Caco-2 (cell line): ENCODE measurements at places on chromosomes 11 and 22. TPM values are rescaled to one million over a fixed set of nuclear protein-coding genes. Genes with fewer than 3 reads are reported as not detected.
A peak's percentile ranks its signal among the peaks of the same experiment; 100 is the strongest.

- no peak overlapping the region for H3K4me3 ChIP-seq
- H3K36me3 ChIP-seq: peaks cover 6% of the 10 kb centered on the region
- H3K27me3 ChIP-seq: no peaks in the 10 kb centered on the region
- H3K4me1 ChIP-seq: no peaks in the 10 kb centered on the region
- DNase-seq: no peak
- H3K27ac ChIP-seq: no peak overlapping the region
Measured at GRCh38 chr11:47775240-47775869, 8.2 kb upstream of the FNBP4 start.

- no peaks in the 10 kb centered on the region for H3K36me3 ChIP-seq
- no peak for DNase-seq
- H3K4me1 ChIP-seq: no peaks in the 10 kb centered on the region
- no peak overlapping the region for H3K27ac ChIP-seq
- H3K4me3 ChIP-seq: no peak overlapping the region
Measured at GRCh38 chr11:7501251-7501650, 12.5 kb upstream of the PPFIBP2 start.

GRCh38 chr11:128492903-128493569 lies 94.3 kb downstream of the ETS1 start:
- no peaks in the 10 kb centered on the region for H3K27me3 ChIP-seq
- H3K27ac ChIP-seq: no peak overlapping the region
- H3K4me1 ChIP-seq: 0 out of 2 replicates have a peak, but pooled peaks cover 6% of the 10 kb centered on the region
- H3K36me3 ChIP-seq: no peaks in the 10 kb centered on the region

DNA sequence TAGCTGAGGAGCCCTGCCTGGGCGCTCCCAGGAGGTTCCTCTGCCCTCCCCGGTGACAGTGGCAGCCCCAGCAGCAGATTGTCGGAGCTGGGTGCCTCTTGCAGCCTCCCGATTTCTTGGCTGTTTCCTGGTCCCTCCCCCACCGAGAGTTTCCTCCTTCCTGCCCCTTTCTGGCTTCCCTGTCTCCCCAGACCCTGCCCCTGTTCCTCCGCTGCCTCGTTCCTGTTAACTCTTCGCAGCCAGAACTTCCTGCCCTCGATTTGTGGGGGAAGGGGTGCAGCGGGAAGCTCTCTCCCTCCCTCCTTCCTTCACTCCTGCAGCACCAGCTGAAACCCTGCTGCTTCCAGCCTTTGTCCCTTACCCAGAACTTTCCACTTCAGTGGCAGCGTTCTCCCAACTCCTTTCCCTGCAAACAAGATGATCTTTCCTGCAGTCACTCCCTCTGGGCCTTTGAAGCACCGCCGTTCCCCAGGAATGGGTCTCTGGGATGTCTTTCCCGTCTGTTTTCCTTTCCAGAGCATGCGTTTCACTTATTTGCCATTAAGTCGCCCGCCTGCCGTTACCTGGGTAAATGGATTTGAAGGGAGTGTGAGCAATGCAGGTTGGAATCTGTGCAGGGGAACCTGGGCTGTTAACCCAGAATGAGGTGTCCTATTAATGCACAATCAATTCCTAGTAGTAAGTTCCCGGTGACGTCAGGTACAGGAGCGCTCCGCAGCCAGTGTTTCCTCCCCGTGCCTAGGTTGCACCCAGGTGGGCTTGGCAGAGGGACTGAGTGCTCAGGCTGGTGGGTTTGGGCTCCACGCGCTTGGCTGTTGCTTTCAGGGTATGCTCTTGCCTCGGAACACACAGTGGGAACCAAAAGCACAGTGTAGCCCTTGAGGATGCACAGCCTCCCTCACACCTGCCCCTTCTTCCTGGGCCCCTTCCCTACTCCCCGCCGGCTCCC lies 4.3 kb downstream of the GRK2 start:
- H3K4me3 ChIP-seq: no peak overlapping the region
- H3K27ac ChIP-seq: peak overlapping the region; percentile 63
- H3K27me3 ChIP-seq: no peaks in the 10 kb centered on the region
- peaks cover 16% of the 10 kb centered on the region for H3K4me1 ChIP-seq
- peaks cover 3% of the 10 kb centered on the region; the same call in 1 of the 2 replicates for H3K36me3 ChIP-seq

DNA sequence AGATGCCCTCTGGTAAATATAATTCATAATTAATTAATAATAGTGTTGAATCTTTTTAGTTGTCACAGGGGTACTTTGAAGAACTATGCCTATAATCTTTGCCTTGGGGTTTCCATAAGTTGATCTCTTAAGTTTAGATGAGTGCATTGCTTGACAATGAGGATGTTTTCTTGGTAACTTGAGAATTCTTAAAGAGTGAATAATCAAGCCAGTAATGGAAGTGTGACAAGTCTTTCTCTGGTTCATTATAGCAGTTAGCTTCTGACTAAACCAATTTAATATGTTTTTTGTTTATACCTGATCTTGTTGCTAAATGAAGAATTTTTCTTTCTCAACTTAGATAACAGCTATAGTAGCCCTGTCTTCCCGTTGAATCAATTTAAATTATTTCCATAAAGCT lies 46.2 kb downstream of the ATXN10 start:
- no peak for DNase-seq

GRCh38 chr22:42786606-42787356 lies 66.1 kb upstream of the A4GALT start:
- no peaks in the 10 kb centered on the region for H3K4me1 ChIP-seq
- H3K4me3 ChIP-seq: no peak overlapping the region
- H3K27me3 ChIP-seq: no peaks in the 10 kb centered on the region
- H3K36me3 ChIP-seq: no peaks in the 10 kb centered on the region
- H3K27ac ChIP-seq: no peak overlapping the region

GRCh38 chr11:80129396-80129795 lies 688.6 kb upstream of the TENM4 start:
- no peaks in the 10 kb centered on the region for H3K4me1 ChIP-seq
- H3K27me3 ChIP-seq: no peaks in the 10 kb centered on the region
- H3K36me3 ChIP-seq: no peaks in the 10 kb centered on the region

GRCh38 chr22:36185828-36186624 lies 15.6 kb downstream of the APOL4 start:
- H3K27ac ChIP-seq: no peak overlapping the region
- no peaks in the 10 kb centered on the region for H3K4me1 ChIP-seq
- H3K36me3 ChIP-seq: no peaks in the 10 kb centered on the region

DNA sequence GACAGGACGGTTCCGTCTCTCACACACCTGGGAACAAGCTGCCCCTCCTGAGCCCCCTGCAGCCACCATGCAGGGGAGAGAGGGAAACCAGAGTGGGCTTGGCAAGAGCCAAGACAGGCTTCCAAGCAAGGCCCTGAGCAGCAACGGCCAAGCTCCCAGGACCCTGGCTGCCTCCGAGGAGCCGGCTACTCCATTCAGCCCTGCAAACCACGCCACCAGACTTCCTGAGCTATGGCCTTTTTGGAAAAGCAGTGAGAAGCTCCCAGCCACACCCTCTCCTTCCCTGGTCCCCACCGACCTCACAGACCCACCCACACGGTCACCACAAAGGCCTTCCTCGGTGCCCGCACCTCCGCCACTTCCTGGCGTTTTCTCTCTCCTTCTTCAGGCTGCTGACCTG lies 479.0 kb downstream of the BRD1 start:
- H3K4me3 ChIP-seq: no peak overlapping the region
- DNase-seq: no peak
- H3K27me3 ChIP-seq: no peaks in the 10 kb centered on the region; the same call in 1 of the 2 replicates
- no peaks in the 10 kb centered on the region for H3K4me1 ChIP-seq
- no peak overlapping the region for H3K27ac ChIP-seq
- no peaks in the 10 kb centered on the region for H3K36me3 ChIP-seq

DNA sequence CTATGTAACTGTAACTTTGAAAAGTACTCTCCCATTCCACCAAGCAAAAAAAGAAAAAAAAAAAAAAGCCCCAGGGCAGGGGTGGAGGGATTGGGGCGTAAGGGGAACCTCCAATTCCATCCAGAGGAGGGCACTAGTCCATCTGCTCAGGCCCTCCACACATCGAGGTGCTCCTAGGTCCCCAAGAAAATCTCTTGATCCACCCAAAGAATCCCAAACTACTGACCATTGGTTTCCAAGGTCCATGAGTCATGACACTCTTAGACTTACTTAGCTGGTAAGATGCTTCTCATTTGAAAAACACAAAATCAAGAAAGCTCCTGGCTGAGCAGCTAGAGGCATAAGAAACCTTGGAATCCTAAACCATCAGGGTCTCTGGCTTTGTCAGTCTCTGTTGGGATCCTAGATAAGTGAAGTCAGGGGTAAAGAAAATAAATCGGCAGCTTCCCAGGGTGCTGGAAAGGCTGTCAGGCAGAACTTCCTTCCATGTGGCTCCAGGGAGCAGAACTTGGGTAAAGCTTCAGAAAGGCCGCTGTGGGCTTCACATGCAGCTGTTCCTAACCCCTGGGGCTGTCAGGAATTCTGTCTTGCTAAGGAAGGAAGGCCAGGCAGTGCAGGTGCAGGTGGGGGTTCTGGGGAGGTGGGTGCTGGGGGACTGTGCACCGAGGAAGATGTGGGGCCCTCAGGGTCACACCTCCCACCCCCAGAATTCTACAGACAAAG lies 49.4 kb upstream of the ADA2 start:
- no peaks in the 10 kb centered on the region for H3K36me3 ChIP-seq
- H3K27ac ChIP-seq: no peak overlapping the region

DNA sequence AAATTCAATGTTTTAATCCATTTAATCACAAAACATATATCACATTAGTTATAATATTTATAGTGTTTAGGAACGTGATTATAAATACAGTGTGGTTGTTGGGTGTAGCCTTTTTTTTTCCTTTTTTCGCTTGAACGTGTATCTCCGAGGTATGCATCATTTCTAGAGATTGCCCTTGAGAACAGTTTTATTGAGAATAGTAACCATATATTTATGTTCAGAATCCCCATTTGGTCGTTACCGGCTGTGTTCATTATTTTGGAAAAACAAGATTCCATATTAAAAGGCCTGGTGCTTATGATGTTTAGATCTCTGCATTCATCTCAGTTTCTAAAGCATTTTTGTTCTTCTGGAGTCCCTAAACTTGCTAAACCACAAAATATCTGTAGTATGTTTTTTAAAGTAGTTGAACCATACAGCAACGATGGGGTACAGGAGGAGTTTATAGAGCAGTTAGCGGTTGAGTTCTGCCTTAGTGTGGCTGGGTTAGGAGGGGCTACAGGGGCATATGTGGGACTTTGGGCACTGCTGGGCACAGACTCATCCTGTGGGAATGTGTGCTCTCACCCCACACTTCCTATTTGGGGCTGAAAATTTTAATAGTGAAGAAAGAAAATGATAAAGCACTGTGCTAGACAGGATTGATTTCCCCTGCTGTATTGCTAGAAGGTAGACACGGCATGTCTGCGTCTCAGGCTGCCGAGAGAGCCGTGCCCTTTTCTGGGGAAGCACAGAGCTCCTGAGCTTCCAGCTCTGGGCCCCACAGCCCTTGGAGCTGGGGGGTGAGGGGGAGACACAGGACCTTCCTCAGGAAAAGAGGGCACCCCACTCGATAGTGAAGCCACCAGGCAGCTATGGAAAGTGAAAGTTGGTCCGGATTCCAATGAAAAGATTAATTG lies 81.5 kb upstream of the PPARA start:
- no peaks in the 10 kb centered on the region; the same call in none of the 2 replicates for H3K27me3 ChIP-seq
- DNase-seq: no peak
- H3K36me3 ChIP-seq: no peaks in the 10 kb centered on the region
- no peak overlapping the region for H3K4me3 ChIP-seq
- H3K27ac ChIP-seq: no peak overlapping the region
- H3K4me1 ChIP-seq: peaks cover 5% of the 10 kb centered on the region; the same call in 1 of the 2 replicates

DNA sequence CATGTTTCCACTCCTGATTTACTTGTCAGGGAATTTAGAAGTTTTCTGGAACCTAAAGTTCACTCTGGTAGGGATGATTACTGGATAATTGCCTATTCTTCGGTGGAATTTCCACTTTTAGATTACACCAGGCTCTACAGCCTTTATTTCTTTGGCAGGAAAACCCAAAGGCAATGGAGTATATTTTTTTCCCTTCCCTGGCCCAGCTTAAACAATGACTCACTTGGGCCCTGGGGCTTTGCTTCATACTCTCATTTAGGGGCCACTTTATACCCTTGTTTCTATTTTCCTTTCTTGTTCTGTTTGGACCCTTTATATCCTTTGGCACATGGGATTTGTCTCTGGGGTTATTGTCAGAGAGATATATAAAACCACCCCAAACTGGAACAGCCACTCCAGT lies 114.7 kb downstream of the CSTPP1 start:
- peaks cover 13% of the 10 kb centered on the region for H3K4me1 ChIP-seq
- H3K36me3 ChIP-seq: no peaks in the 10 kb centered on the region
- no peak overlapping the region for H3K4me3 ChIP-seq

DNA sequence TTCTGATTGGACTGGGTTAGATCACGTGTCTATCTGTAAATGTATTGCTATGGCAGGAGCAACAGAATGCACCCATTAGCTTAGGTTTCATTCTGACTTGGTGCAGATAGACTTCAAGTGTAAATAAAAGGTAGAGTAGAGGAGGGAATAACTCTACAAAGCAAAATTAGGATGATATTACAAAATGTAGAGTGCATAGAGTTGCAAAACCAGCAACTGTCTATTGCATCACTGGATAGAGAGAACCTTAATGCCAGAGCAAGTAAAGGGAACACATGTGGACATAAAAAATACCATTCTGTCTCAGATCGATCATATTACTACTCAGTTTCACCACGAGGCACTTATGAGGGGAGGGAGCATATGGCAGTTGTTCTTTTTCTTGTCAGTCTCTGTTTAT lies 22.0 kb upstream of the CAT start:
- DNase-seq: no peak
- no peaks in the 10 kb centered on the region for H3K27me3 ChIP-seq
- H3K4me3 ChIP-seq: no peak overlapping the region
- no peak overlapping the region for H3K27ac ChIP-seq
- no peaks in the 10 kb centered on the region for H3K36me3 ChIP-seq

GRCh38 chr11:90912631-90913030 lies 689.8 kb upstream of the CHORDC1 start:
- no peak overlapping the region for H3K4me3 ChIP-seq
- no peak for DNase-seq
- H3K36me3 ChIP-seq: no peaks in the 10 kb centered on the region

- no peak for DNase-seq
- H3K27me3 ChIP-seq: no peaks in the 10 kb centered on the region
- H3K27ac ChIP-seq: no peak overlapping the region
- H3K4me3 ChIP-seq: no peak overlapping the region
- H3K36me3 ChIP-seq: no peaks in the 10 kb centered on the region
- peaks cover 9% of the 10 kb centered on the region for H3K4me1 ChIP-seq
Measured at GRCh38 chr11:111795334-111795985, 29.3 kb upstream of the PPP2R1B start.

DNA sequence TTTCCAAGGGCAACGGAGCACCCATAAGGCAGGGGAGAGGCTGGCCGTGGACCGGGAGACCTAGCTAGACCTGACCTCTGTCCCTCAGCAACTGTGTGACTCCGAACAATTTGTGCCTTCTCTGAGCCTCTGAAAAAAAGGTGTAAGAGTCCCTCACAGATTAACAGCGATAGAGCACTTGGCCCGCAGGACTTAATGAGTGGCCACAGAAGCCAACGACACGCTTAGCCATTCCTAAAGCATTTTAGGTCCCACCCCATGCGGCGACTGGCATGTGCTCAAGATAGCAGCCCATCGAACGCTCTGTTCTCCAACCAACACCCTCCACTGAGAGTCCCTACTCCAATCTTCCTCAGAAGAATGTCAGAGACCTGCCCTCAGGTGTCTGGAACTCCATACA lies 1.5 kb downstream of the SULT4A1 start:
- no peak overlapping the region for H3K27ac ChIP-seq
- DNase-seq: peak; percentile 17
- no peak overlapping the region for H3K4me3 ChIP-seq
- H3K36me3 ChIP-seq: no peaks in the 10 kb centered on the region
- no peaks in the 10 kb centered on the region for H3K27me3 ChIP-seq

KCNJ4 gene
- 0.14 and 0.27 TPM in 2 replicates for total RNA-seq

USP2 gene
- total RNA-seq: 13.9 and 14.4 TPM in 2 replicates

TCN2 gene
- total RNA-seq: 11.9 and 13.8 TPM in 2 replicates

OR8U1 gene
- not detected in 2 replicates for total RNA-seq

KLHL22 gene
- 20.9 and 24.4 TPM in 2 replicates for total RNA-seq

UBXN1 gene
- 116 and 118 TPM in 2 replicates for total RNA-seq

TPH1 gene
- total RNA-seq: 0.32 and 0.67 TPM in 2 replicates

PGA4 gene
- total RNA-seq: not detected in 2 replicates

FKBP2 gene
- 70.2 and 76.8 TPM in 2 replicates for total RNA-seq
